ENCODE measurements at places on chromosomes 1 and 21.

DNA sequence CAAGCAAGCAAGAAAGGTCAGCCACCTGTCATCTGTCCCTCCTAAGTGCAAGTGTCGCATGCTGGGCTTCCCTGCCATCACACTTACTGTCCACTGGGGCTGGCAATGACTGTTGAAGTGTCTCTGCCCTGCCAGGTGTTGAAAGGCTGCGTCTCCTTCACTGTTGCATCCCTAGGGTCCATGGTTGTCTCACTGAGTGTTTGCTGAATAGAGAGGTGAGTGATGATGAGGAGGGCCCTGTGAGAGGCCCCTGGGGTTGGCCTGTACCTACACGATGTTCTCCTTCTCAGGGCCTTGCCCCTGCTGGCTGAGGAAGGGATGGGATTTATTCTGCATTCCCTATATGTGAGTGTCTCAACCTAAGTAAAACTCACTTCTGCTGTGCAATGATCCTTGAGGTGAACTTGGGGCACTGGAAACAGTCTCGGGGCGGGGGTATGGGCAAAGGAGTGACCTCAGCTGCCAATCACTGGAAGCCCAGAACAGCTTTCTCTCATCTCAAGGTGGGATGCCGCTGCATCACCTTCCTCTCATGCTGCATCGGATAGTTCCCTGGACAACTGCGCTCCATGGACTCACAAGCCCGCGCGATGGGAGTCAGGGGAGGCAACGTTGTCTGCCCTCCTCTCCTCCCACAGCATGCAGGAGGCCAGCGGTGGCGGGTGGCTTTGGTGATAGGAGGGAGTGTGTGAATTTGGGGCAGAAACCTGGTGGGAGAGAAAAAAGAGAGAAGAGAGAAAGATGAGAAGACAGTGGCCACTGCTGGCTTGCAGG lies 35.8 kb upstream of the SOX13 start:
- no peak for DNase-seq

GRCh38 chr21:32302560-32302959 lies 3.9 kb downstream of the MRAP start:
- DNase-seq, result no peak

GRCh38 chr1:78184460-78185072 lies 138.8 kb downstream of the GIPC2 start:
- DNase-seq, result no peak

- DNase-seq, result no peak
These were observed 106.1 kb downstream of the RWDD3 start for GRCh38 chr1:95340061-95340460.

DNA sequence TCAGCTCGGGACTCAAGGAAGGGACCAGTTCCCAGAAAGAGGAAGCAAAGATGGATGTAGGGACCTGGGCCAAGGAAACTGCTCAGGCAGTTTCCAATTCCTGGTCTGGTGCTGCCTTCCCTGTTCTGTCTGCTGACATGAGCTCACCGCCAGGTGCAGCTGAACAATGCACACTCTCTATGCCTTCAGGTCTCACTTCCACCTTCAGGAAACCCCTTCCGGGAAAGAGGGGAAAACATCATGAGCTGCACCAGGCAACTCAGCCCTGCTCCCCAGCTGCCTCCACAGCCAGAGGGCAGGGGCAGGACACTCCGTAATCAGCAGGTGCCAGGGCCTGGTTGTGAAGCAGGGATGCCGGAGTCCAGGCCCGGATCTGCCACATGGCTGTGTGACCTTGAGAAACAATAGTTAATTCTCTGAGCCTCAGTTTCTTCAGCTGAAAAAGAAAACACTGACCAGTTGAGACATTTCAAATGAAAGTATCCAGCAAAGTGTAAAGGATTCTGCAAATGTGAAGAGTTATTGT lies 27.8 kb downstream of the SMIM12 start:
- no peak for DNase-seq
